ENCODE measurements at places on chromosomes 7 and 10.

DNA sequence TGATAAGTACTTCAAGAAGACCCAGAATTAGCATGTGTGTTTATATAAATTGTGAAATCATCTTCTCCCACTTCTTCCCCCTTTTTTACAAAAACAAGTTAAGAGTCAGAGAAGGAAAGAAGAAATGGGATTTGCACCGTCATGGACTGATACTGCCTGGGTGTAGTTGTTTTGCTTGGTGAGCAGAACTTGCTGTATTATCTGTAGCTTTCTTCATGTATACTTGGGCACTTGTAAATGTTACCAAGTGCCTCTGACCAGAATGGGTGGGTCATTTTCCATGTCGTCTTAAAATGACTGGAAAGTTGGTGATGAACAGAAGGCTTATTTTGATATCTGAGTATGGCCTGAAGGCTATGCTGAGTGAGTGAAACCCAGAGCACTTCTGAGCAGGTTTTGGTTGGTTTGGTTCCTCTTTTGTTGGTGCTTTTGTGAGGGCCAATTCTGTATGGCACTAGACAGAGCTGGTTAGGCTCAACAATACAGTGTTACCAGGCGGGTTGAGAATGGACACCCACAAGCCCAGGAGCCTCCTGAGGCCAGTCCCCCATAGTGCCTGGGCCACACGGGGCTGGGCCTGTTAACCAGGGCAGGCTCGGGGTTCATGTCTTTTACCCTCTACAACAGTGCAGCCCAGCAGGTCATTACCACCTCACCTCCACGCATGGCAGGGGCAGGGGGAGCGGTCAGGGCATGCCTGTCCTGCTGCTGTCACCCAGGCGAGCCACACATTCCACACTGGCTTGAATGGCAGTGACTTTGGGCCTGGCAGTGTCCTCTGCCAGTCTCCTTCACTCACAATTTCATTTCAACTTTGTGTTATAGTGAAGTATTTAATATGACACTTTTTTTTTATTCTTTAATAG lies 115.1 kb downstream of the CCNY start:
- no peak for DNase-seq

DNA sequence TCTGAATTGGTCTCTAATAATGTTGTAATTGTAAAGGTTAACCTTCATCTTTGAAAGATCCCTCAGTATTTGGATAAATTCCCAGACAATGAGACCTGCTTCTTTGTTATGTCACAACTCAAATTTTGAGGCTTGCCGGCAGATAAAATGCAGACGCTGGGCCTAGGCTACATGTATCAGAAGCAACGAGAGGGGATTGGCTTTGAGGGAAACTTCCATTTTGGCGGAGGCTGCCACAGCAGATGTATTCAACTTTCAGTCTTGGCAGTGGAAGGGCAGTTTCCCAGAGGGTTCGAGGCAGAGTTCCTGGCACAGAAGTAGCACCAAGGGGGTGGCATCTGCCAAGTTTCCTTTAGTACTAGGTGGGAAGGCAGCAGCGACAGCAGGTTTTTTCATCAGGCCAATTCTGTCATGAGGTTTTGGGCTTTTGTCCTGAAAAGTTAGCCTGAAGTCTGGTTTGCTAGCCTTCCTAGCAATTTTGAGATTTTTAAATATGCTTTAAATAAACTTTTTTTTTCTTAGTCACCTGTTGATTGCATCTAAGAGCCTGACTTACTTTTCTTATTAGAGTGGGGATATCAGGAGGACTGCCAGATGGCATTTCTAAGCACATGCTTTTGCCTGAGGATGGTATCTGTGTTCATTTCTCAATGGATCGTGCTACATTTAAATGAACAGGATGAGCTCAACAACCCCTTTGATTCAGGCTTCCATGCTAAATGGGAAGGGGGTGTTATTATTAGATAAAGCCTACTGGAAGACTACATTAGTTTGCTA lies 89.5 kb upstream of the FAM3C start:
- DNase-seq = peak; percentile 17

- peak; percentile 13 for DNase-seq
These were observed 6.8 kb upstream of the LAT2 start for GRCh38 chr7:74202841-74203556.

- no peak for DNase-seq
These were observed 211.2 kb downstream of the ARL4A start for GRCh38 chr7:12898620-12899019.

DNA sequence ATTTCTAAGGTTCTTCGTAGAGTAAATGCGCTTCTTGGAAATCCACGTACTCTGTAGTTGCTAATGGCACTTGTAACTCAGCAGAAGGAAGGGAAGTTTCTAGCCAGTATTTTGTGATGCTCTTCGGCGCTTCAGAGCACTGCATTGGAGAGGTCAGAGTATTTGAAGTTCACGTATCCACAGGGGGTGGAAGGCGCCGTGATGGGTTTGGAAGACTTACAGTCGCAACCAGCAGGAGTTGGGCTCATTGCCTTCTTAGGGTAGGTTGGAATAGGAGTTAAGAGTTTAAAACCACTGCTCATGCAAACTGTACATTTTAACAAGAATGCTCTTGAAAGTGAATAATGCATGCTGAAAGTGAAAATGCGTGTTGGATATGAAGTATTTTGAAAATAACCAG lies 49.1 kb downstream of the SHH start:
- DNase-seq = no peak

DNA sequence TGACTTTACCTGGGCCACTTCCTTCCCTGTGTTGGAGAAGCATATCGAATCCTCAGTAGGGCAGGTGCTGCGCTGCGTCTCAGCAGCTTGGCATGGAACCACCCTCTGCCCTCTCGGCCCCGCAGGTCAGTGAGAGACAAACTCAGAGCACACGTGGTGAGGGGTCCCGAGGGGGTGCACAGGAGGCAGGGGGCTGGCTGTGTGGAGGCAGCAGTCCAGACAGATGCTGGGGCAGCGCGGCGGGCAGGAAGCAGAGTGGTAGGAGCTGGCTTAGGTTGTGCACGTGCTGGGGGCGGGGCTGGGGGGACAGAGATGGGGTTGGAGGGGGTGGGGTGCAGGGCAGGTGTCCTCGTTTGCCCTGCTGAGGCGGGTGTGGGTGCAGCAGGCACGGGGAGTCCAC lies 33.1 kb downstream of the NUB1 start:
- no peak for DNase-seq
